Activated T-cell treated with anti-CD3 and anti-CD28 coated beads, Interleukin-2, amount 50 U/mL, for 72 hours (primary cell): ENCODE measurements at places on chromosomes 16 and 17.

DNA sequence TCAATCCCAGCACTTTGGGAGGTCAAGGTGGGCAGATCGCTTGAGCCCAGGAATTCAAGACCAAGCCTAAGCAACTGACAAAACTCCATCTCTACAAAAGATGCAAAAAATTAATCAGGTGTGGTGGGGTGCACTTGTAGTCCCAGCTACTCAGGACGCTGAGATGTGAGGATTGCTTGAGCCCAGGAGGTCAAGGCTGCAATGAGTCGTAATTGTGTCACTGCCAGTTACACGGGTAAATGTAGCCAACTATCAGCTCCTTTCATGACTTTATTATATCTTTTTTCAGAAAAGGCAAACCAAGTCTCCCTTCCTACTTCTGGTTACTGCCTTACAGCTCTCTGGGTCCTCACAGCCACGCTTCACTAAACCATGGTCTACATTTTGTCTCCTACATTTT is 4.0 kb downstream of the SDF2 start:
- DNase-seq: no peak

DNA sequence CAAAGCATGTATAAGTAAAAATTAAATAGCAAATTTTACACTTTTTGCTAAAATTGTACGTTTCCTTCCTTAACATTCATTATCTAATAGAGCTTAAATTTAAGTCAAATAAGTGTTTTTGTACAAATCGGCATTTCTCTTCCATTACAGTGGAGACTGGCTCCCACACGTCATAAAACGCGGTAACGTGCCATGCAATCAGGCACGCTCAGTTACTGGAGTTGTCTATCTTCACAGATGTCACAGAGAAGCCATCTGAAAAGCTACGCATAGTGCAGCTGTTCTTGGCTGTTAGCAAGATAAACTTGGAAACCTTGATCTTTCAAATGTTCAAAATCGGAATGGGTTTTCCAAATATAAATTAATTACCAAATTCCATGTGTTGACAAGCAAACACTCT is 165.3 kb downstream of the STX8 start:
- no peak for DNase-seq

DNA sequence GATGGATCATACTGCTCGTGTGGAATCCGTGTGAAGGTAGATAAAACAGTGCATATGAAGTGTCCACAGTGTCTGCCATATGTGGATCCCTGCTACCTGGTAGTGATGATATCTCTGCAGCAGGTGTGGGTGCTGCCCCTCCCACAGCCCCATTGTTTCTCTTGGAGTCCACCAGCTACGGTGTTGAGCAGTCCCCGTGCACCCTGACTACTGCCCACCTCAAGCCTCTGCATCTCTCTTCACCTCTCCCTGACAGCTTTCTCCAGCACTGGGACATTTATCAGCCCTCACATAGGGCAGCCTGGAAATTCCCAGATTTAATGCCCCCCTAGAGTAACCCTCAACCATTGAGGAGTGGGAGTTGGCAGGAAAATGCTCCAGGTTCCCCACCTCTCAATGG is 244.7 kb downstream of the IRF8 start:
- DNase-seq: no peak

DNA sequence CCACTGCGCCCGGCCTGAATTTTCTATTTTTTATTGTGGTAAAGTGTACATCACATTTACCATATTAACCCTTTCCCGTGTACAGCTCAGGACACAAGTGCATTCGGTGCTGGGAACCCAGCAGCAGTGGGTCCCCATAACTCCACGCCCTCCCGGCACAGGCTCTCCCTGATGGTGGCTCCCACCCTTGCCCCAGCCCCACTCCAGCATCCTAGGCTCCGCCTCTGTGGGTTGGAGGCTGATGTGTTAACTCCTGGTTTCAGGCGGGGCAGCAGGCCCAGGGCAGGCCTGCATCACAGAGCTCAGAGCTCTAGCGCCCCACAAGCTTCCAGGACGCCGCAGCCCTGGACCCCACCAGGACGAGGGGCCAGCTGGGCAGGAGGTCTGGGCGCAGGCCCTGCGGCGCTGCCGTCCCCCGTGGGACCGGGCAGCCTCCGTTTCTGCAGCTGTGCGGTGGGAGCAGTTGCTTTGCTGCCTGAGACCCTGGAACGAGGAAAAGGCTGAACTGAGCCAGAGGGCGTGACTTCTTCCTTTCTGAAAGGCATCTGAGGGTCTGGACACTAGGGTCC is 19.6 kb downstream of the ZFPM1 start:
- no peak for DNase-seq
